NCI-H774 (cell line): ENCODE measurements at places on chromosomes 6 and 20.

GRCh38 chr6:45445749-45446549 is 68.2 kb upstream of the SUPT3H start:
- DNase-seq = peak; percentile 53

DNA sequence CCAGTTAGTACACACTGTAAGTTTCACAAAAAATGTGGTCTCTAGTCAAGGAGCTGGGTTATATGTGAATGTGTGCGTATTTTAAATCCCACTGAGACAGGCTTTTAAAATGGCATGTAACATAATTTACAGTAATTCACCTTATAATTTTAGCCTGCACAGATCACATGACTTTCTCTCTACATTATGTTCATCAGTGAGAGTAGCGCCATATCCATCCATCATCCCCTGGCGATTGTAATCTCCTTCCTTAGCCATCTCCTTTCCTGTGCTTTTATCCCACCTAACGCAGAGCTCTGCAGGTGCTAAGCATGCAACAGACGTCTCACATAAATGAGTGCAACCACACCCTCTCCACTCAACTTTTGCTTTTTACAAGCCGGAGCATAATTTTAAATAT is 210.8 kb downstream of the TBC1D7 start:
- DNase-seq = no peak

DNA sequence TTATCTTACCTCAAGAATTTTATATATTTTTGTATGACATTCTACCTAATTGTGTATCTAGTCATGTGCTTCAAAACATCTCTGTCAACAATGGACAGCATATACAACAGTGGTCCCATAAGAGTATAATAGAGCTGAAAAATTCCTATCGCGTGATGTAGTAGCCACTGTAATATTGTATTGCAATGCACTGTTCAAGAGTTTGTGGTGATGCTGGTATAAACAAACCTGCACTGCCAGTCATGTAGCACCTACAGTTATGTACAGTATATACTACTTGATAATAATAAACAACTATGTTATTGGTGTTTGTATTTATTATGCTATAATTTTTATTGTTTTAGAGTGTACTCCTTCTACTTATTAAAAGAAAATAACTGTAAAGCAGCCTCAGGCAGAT is 672.7 kb downstream of the CD109 start:
- no peak for DNase-seq

- DNase-seq = no peak
These were observed 3.7 kb downstream of the FOXF2 start for GRCh38 chr6:1392813-1393640.

DNA sequence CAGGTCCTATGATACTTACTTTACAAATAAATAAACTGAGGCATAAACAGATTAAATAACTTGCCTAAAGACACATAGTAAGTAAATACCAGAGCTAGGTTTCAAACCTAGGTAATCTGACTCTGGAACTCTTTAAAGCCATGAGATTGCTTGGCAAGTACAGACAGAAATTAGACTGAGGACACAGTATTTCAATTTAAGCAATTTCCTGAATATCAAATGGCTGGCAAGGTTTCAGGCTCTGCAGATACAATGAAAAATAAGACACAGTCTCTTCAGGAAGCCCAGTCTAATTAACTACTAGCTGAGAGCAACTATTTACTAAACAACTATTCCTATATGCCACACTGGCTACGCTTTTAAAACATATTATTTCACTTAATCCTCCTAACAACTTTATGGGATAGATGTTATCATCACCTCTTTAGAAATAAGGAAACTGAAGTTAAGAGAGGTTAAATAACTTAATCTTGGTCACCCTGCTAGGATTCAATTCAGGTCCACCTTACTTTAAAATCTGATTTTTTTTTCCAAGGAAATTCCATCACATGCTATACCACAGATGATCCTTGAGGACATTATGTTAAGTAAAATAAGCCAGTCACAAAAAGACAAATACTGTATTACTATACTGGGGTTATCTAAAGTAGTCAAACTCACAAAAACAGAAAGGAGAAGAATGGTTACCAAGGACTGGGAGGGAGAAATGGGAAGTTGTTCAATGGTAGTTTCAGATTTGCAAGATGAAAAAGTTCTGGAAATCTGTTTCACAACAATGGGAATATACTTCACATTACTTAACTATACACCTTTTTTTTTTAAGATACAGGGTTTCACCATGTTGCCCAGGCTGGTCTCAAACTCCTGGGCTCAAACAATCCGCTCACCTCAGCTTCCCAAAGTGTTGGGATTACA is 4.1 kb downstream of the TRPC4AP start:
- DNase-seq = no peak

GRCh38 chr6:125773387-125774341 is 17.1 kb upstream of the NCOA7 start:
- no peak for DNase-seq

DNA sequence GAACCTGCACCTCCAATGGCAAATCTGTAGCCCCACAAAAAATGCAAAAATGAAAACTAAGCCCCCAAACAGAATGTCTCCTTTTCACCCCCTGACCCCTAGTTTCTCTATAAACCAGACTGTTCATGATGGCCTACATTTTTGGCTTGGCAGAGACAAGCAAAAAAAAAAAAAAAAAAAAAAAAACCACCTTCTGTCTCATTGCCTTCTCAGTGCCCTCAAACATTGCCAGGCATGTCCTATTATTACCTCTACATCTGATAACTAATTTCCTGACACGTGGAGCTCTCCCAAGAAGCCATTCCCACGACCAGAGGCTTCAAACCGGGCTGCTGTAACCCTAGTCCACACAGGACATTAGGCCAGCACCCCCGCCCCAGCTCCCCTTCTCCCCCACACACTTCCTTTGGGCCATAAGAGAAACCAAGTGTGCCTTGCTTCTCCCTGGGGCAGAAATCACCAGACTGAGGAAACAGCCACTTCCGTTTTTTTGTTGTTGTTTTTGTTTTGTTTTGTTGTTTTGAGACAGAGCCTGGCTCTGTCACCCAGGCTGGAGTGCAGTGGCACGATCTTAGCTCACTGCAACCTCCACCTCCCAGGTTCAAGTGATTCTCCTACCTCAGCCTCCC is 65.4 kb downstream of the GPR6 start:
- DNase-seq = no peak

DNA sequence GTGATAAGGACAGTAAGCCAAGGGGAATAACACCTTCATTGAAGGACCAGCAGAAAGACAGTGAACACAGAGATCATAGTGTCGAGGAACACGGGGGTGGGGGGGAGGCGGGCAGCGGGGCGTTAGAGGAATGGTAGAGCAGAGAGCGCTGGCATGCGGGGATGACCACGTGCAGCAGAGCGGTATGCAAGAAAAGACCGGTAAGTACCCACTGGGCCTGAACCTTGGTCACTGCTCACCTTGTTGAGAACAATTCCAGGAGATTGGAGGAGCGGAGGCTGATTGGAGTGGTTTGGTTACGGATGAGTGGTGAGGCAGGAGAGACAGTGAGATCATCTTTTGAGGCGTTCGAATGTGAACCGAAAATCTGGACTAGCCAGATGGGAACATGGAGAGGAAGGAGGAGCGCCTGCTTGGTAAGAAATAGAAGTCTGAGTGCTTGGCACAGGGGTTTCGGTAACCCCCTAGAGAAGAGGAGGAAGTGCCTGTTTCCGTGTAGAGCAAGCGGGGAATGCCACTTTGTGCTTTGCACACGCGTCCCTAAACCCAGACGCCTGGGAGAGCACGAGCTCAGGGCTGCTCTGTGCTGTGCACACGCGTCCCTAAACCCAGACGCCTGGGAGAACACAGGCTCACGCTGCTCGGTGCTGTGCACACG is 70.0 kb downstream of the FAM120B start:
- no peak for DNase-seq

- DNase-seq = peak; percentile 33
These were observed 384.5 kb upstream of the CDH4 start for GRCh38 chr20:60867589-60867988.

- peak; percentile 85 for DNase-seq
These were observed 51.0 kb upstream of the TCF21 start for GRCh38 chr6:133837801-133838349.

DNA sequence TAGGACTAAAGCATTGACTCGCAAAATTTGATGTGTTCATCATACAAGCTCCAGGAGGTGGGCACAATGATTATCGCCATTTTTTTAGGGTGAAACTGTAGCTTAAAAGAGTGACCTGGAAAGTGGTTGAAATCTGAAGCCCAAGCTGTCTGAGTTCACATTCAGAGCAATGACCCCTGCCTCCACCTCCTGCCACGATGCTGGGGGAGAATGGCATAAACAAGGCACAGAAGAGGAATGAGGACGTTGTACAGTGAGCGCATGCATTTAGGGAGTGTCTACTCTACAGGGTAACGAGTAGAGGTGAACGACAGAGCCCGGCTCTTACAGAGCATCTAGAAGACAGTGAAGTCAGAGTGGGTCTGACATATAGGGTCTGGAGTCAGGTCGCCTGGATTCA is 37.2 kb downstream of the CNKSR3 start:
- no peak for DNase-seq

GRCh38 chr20:22582386-22582963 is 1.9 kb downstream of the FOXA2 start:
- no peak for DNase-seq

DNA sequence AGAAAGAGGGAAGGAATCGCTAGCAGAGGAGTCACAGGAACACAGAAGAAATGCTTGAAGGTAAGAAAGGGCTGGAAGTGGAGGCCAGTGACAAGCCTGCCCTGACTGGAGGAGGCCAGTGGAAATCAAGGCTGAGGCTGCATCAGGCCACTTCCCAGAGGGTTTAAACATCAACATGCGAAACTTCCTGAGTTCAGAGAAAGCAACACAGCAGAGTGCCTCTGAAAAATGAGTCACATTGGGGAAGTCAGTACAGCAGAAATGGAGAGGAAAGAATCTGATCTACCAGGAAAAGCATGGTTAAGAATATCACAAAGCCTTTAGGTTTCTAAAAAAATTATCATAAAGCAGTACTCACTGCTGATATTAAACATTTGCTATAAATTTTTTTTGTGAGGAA is 23.3 kb downstream of the NAPB start:
- DNase-seq = no peak

- no peak for DNase-seq
These were observed 96.9 kb downstream of the PHACTR3 start for GRCh38 chr20:59701236-59701635.

DNA sequence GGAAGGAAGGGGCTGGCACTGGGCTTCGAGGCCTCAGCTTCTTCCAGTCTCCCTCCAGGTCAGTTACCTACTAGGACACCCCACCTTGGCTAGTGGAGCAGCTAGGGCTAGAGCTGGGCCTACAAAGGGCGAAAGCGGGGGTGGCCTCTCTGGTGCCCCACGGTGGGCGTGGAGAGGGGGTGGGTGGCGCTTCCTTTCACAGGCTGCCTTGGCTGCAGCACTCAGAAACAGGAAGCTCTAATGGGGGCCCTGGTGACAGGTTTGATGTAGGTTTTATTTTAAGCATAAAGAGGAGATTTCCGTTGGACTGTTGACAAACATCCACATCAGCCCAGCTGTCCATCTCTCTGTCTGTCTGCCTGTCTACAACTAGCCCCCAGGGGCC is 13.4 kb downstream of the FAM110A start:
- DNase-seq = no peak
